Cardiac fibroblast (primary cell): ENCODE measurements at places on chromosomes 3 and 15.
A peak's percentile ranks its signal among the peaks of the same experiment; 100 is the strongest.

DNA sequence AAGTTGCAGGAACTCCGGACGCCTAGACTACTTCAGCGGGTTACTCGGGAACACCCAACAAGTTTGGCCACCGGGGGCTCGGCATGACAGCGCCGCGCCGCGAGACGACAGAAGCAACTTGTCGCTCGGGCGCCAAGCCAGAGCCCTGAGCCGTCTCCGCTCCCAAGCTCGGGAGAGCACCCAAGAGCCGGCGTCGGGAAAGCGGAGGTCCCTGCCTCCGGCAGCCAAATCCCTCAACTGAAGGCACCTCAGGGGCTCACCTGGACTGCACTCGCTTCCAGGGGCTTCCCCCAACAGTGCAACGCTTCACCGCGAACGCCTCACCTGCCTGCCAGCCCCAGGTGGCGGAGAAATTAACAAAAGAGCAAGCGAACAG is 640 bp downstream of the MB21D2 start:
- peak; percentile 66 for DNase-seq

DNA sequence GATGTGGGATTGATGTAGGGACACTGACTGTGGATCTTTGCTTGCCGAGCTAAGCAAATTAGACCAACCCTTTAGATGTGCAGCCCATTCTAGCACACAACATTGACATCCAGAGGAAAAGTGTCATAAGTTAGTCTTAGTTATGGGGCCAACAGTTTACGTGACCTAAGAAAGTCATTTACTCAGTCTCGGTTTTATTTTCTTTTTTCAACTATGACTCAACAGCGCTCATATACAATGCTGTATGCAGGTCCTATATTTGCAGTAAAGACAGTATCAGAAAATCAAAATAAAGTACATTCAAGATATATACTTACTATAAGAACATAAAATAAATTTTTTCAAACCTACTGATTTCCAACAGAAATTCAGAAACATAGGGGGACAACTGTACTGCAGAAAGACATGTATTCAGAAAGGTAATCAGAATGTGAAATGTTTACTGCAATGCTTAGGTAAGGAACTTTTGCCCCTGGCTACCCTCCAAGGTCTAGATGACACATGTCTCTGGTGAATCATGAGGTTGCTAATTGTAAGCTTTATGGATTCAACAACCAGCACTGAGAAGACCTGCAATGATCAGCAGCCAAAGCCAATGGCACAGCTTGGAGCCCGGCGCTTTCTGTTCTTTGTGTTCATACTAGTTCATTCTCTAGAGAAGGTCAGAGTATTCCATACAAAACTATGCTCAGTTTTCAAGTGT is 317.5 kb upstream of the CNTN6 start:
- DNase-seq, result no peak

DNA sequence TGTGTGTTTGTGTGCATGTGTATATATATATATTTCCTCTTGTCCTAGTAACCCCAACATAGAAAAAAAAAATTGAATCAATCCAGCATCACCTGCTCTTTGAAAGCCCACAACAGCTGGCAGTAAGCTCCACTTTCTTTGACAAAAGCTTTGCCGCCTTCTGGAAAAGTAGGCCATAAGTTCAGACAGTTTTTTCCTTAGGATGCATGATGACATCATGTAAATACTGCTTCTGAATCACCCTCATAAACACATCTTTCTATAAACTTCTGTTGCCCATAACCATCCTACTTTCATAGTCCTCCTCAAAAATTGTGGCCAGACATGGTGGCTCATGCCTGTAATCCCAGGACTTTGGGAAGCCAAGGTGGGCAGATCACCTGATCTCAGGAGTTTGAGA is 67.4 kb downstream of the CSNK1G1 start:
- peak; percentile 20 for DNase-seq

GRCh38 chr15:77569729-77570125 is 63.0 kb downstream of the LINGO1 start:
- DNase-seq, result peak; percentile 19

DNA sequence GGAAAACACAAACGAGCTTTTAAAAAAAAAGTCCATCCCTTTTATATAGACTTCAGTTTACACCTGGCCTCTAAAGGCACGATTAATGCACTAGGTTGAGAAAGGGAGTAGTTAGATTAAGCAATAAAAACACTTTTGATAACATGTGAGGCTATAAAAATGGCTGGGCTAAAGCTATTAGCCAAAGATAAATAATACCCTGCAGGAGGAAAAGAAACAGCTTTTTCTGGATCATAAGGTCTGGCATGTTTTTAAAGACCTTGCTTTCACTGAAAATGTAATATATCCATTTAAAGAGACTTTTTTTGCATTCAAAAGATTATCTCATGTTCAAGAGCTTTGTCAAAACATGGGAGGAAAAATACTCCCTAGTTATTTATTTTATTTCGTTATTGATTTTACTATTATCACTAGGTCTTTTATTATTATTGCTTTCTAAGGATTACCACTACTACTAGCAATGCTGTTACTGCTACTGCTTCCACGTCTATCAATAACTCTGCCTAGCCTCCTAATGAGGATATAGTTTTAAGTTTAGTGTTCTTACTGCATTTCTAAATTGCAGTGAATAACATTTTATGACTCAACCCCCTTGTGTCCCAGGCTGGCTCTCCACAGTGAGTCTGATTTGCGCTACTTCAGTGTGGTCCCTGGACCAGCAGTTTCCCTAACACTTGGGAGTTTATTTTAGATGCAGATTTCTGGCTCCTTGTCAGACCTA is 93.4 kb downstream of the THRB start:
- peak; percentile 34 for DNase-seq

GRCh38 chr3:177498037-177498857 is 301.0 kb upstream of the TBL1XR1 start:
- peak; percentile 75 for DNase-seq

- DNase-seq, result no peak
Measured at GRCh38 chr3:182606905-182607504, 186.3 kb upstream of the ATP11B start.

GRCh38 chr3:155392138-155392537 is 98.7 kb upstream of the STRIT1 start:
- DNase-seq, result no peak

GRCh38 chr3:197139586-197139985 is 110.0 kb upstream of the MELTF start:
- no peak for DNase-seq

DNA sequence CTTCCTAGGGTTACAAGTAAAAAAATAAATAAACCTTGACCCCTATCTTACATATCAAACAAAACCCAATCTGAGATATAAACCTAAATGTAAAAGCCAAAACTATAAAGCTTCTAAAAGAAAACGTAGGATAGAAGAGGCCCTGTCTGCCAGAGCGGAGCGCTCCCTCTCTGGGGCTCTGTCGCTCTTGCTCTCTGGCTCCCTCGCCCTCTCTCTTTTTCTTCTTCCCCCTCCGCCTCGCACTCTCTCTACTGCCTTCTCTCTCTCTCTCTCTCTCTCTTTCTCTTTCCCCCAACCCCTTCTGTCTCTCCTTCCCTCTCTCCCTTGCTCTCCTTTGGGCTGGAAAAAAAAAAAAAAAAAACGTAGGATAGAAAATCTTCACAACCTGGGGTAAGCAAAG is 21.6 kb downstream of the RYK start:
- DNase-seq, result no peak

- no peak for DNase-seq
Measured at GRCh38 chr3:152943645-152944044, 108.7 kb downstream of the P2RY1 start.

GRCh38 chr3:170423001-170423615 is 4.4 kb downstream of the CLDN11 start:
- no peak for DNase-seq

DNA sequence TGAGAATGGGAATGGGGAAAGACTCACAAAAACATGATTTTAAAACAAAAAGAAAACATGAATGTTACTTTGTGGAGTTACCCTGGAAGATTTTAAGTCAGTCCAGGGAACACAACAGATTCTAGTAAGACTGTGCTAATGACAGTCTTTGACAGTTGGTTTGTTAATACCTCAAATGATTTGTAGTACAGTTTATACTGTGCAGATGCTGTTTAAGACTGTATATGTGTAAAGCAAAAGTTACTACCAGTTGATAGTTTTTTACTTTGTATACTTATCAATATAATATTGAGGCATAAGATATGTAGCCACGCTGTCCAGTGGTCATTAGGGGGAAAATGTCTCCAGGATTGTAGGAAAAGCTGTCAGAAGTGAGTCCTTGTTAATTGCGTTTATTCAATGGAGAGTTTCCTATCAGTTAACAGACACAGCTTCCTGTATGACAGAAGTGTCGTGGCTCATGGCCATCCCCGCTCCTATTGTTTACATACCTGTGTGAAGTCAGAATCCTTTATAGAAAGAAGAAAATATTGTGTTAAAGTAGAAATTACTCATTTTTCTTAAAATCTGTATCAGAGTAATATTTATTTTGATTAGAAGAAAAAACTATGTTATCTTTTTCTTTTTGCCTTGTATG is 36.0 kb downstream of the NKIRAS1 start:
- DNase-seq, result no peak

DNA sequence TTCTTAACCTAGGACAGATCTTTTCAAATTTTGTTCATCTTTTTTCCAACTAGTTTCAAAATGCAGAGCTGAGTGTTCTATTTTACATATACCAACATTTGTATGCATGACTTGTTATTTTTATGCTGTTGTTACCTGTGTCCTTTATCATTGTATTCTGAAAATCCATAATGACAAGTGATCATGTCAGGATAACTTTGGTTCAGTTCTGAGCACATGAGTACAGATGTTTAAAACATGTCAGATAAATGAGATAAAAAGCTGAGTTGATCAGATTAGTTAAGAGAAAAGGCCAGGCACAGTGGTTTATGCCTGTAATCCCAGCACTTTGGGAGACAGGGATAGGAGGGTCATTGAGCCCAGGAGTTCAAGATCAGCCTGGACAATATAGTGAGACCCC is 204.9 kb downstream of the SSR3 start:
- DNase-seq, result no peak

- DNase-seq, result no peak
Measured at GRCh38 chr15:40379374-40379773, 3.1 kb upstream of the KNSTRN start.

- DNase-seq, result peak; percentile 21
Measured at GRCh38 chr3:136817448-136817847, 1.5 kb upstream of the SLC35G2 start.

DNA sequence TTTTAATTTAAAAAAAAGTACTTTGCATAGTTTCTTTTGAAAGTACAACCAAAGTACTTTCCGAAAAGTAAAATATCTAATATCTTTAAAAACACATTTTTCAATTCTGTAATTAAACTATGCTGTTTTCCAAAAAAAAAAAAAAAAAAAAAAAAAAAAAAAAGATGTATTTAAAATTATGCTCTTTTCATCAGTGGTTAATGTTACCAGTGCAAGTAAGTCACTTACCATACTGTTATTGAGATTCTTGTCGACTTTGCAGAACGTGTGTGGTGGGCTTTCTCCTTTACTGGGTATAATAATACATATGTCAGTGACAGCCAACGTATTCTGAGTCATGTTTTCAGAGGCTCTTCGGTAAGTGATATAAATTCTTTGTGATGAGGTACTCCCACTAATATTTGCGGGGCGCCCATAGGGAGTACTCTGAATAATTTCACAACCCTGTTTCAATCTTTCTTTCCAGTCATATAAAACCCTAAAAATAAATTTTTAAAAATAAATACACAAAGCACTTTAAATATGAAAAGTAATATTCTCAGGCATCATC is 39.9 kb downstream of the DENND4A start:
- DNase-seq, result no peak

GRCh38 chr3:49813497-49814174 is at the start of gene UBA7:
UBA7 (minus strand) TSS chr3:49813953; CDS start chr3:49813787, 166 bp downstream.
- DNase-seq, result peak; percentile 86

GRCh38 chr15:56719774-56720555 is 13.3 kb downstream of the ZNF280D start:
- no peak for DNase-seq

- no peak for DNase-seq
Measured at GRCh38 chr15:88940110-88940675, 27.0 kb upstream of the MFGE8 start.

GRCh38 chr3:45596290-45596791 is 1.8 kb downstream of the LIMD1 start:
- DNase-seq, result no peak

- DNase-seq, result no peak
Measured at GRCh38 chr3:158111861-158112260, 2.0 kb downstream of the RSRC1 start.

GRCh38 chr3:60140160-60140559 is 1090.3 kb upstream of the CFAP20DC start:
- no peak for DNase-seq

DNA sequence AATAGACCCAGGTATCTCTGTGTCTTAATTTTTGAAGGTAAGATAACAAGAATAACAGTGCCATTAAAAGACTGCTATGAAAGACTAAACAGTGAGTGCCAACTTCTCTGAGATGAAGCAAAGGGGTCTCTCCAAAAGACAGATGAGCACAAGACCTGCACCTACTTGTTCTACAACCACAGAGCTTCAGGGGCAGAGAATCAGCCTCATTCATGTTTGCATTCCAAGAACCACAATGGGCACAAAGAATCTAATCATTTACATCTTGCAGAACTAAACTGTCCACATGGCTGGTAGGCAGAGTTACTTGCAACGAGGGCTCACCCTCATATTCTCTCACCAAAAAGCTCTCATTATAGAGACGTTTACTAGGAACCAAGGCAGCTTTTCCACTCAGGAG is 83.9 kb downstream of the PEAK1 start:
- no peak for DNase-seq

- DNase-seq, result no peak
Measured at GRCh38 chr15:81780966-81781365, 264.9 kb downstream of the MEX3B start.

- DNase-seq, result no peak
Measured at GRCh38 chr3:124256156-124256555, 264.2 kb upstream of the ROPN1 start.

GRCh38 chr3:157404381-157404780 is 32.3 kb upstream of the PTX3 start:
- no peak for DNase-seq

- no peak for DNase-seq
Measured at GRCh38 chr15:99021694-99022093, 14.1 kb upstream of the PGPEP1L start.

GRCh38 chr3:68972358-68972979 is 40.1 kb upstream of the TAFA4 start:
- DNase-seq, result peak; percentile 71

DNA sequence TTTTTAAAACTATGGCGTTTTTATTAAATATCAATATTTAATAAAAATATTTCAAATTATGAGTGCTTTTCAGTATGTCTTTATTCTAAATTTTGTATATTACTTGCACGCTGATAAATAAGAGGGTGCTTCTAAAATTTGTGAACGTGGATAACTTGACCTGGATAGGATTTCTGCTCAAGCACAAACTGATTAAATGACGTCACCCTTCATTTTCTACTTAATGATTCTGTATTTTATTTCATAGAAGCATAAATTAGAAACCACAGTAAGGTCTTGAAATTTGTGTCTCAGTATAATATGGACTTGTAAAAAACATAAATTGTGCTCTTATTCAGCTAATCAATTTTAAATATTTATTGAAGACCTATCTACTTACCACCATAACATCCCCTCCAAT is 903.7 kb downstream of the ROBO2 start:
- DNase-seq, result no peak

GRCh38 chr3:170247875-170248274 is 25.7 kb downstream of the PRKCI start:
- DNase-seq, result no peak

- peak; percentile 25 for DNase-seq
Measured at GRCh38 chr15:31023841-31024240, 32.4 kb upstream of the MTMR10 start.

- DNase-seq, result no peak
Measured at GRCh38 chr15:54250326-54250725, 272.1 kb downstream of the UNC13C start.

- peak; percentile 5 for DNase-seq
Measured at GRCh38 chr3:165339753-165340152, 143.6 kb upstream of the SLITRK3 start.
